ENCODE measurements at places on chromosomes 1 and 21.

GRCh38 chr1:228830954-228831481 is 95.7 kb downstream of the RHOU start:
- H3K4me3 ChIP-seq = no peak overlapping the region
- H3K36me3 ChIP-seq = no peaks in the 10 kb centered on the region
- H3K27me3 ChIP-seq = no peaks in the 10 kb centered on the region

- H3K4me3 ChIP-seq = peak overlapping the region; percentile 70
- H3K36me3 ChIP-seq = no peaks in the 10 kb centered on the region
- peaks cover 12% of the 10 kb centered on the region for H3K4me1 ChIP-seq
Measured at GRCh38 chr1:8816831-8817411, 519 bp downstream of the RERE start.

- peaks cover 2% of the 10 kb centered on the region for H3K27me3 ChIP-seq
- H3K4me1 ChIP-seq = peaks cover 10% of the 10 kb centered on the region
- H3K4me3 ChIP-seq = no peak overlapping the region
- H3K36me3 ChIP-seq = no peaks in the 10 kb centered on the region
- no peak for DNase-seq
- no peak overlapping the region for H3K27ac ChIP-seq
Measured at GRCh38 chr21:43817157-43818086, 28.0 kb downstream of the RRP1 start.

- H3K27ac ChIP-seq = peak overlapping the region; percentile 74
- no peak overlapping the region for H3K4me3 ChIP-seq
- peaks cover 72% of the 10 kb centered on the region for H3K4me1 ChIP-seq
- no peaks in the 10 kb centered on the region for H3K36me3 ChIP-seq
Measured at GRCh38 chr1:167663002-167663772, 33.2 kb downstream of the RCSD1 start.

All from muscle of leg (tissue), 16 donors.